ENCODE measurements at places on chromosomes 7 and 10. TPM values are rescaled to one million over a fixed set of nuclear protein-coding genes. Genes with fewer than 3 reads are reported as not detected.

VWDE gene
- total RNA-seq: 92.6 TPM

ELOVL3 gene
- total RNA-seq: 0.86 TPM

LIPF gene
- not detected for total RNA-seq

CYP3A5 gene
- total RNA-seq: 0.96 TPM

HOXA3 gene
- total RNA-seq: 0.04 TPM

All from K562 (cell line).